GM06990 (cell line): ENCODE measurements at places on chromosomes 3 and 15.

DNA sequence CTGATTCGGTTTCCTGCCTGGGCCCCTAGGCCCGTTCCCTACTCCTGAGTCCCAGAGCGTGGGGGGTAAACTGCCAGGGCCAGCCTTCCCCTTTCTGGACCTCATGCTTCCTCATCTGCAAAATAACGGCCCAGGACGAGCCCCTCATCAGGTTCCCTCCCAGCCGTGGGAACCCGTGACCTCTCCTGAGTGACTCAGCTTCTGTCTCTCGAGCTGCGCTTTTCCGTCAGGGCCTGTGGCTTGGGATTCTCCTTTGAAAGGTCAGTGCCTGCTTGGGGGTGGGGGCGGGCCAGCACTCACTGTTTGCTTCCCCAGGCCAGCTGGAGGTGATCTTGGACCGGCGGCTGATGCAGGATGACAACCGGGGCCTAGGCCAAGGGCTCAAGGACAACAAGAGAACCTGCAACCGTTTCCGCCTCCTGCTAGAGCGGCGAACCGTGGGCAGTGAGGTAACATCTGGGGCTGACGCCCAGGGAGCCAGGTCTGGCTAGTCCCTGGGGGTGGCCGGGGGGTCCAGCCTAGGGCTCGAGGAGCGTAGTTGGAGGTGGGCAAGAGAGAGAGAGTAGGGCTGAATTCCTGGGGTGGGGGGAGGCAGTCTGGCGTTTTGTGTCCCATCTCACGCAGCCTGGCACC is 12.8 kb downstream of the MAN2A2 start:
- DNase-seq = no peak

- DNase-seq = no peak
Observed at GRCh38 chr3:172557515-172558220, 34.4 kb upstream of the TNFSF10 start.

DNA sequence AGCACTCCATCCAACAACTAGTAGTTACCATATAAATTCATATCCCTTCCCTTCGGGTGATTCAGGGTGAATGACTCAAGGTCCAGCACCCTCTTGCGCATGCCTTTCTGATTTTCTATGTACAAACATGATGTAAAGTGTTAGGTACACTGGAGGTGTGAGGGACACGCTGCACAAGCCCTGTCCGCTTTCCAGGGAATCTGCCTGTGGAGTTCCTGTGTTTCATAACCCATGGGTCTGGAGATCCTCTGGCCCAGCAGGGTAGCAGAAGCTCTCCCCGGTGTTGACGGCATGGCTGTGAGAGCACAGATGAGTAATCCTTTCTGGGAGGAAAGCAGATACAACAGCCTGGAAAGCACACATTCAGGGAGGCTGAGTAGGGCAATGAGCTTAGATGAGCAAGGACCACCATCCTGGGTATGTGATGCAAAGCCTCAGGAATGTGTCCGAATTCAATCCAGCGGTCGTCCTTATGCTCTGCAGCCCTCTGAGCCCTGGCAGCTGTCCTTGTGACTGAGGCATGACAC is 142.9 kb upstream of the TP63 start:
- no peak for DNase-seq

- no peak for DNase-seq
Observed at GRCh38 chr3:138461896-138462295, 27.5 kb downstream of the ESYT3 start.

DNA sequence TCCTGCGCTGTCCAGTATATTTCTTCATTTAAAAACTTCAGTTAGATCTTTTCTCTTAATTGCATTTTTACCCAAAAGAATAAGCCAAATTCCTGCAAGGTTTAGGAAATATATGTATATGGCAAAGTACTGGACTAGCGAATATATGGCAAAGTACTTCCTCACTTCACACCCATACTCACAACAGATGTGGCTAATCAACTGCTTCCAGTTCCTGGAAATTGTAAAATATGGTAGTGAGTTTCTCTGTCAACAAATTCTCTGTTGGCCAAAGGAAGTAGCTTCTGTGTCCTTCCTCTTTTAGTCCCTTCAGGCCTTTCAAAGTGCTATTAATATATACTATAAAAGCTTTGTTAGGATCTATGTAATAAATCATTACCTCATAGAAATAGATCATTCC is 22.0 kb downstream of the GPR15 start:
- no peak for DNase-seq

DNA sequence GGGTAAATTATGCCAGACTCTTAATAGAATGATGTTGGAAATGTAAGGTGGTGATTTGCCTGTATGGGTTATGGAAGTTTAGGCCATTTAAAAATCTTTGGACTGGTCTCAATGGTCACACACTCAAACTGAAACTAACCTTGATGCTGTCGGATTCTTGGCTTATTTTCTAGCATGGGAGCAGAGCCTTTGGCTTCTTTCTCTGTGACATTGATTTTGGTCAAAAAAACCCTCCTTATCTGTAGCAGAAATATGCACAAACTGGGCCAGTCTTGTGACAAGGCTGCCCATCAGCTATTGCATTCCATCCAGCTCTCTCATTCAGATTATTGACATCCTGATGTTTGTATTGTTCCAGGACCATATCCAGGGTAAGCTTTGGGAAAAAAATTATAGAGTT is 35.9 kb downstream of the ARPP21 start:
- DNase-seq = no peak

GRCh38 chr15:42691308-42691707 is 45.6 kb downstream of the CDAN1 start:
- no peak for DNase-seq
